Ovary (tissue), 10 donors: ENCODE measurements at places on chromosomes 7 and 10. TPM values are rescaled to one million over a fixed set of nuclear protein-coding genes. Genes with fewer than 3 reads are reported as not detected.

The NME8 gene
- not detected for total RNA-seq

DNA sequence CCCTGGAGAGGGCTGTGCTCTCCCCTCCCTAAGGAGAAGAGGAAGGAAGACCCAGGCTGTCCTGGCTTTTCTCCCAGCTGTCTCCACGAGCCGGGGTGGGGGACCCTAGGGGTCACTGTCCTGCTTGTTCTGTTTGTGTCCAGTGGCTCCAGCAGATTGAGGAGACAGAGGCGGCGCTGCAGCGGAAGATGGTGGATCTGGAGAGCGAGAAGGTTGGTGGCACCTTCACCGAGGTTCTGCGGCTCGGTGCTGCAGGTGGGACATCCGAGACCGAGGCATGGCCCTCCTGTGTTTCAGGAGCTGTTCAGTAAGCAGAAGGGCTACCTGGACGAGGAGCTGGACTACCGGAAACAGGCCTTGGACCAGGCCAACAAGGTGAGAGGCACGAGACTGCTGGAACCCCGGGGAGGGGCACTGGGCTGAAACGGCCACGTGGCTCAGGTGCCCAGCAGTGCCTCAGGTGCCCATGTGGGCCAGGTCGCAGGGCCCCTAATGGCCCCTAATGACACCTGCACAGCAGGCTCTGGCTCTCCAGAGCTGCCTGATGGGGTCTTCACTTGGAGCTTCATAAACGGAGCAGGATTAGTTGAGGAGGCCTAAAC is 33.0 kb upstream of the DPYSL4 start:
- no peak overlapping the region for H3K27ac ChIP-seq
- no peak overlapping the region for H3K4me3 ChIP-seq

GRCh38 chr7:73941836-73942551 is 81.0 kb downstream of the TMEM270 start:
- DNase-seq = no peak
- no peaks in the 10 kb centered on the region for H3K27me3 ChIP-seq
- H3K36me3 ChIP-seq = no peaks in the 10 kb centered on the region

- no peaks in the 10 kb centered on the region for H3K27me3 ChIP-seq
- no peak overlapping the region for H3K27ac ChIP-seq
- H3K36me3 ChIP-seq = no peaks in the 10 kb centered on the region
- no peaks in the 10 kb centered on the region for H3K4me1 ChIP-seq
- no peak for DNase-seq
Observed at GRCh38 chr10:58210160-58210559, 57.5 kb downstream of the IPMK start.

The BRAT1 gene
- total RNA-seq = 30.2 TPM

- DNase-seq = no peak
- H3K27ac ChIP-seq = no peak overlapping the region
- H3K4me3 ChIP-seq = no peak overlapping the region
- no peaks in the 10 kb centered on the region for H3K4me1 ChIP-seq
Observed at GRCh38 chr10:6516929-6517284, 63.2 kb downstream of the PRKCQ start.

DNA sequence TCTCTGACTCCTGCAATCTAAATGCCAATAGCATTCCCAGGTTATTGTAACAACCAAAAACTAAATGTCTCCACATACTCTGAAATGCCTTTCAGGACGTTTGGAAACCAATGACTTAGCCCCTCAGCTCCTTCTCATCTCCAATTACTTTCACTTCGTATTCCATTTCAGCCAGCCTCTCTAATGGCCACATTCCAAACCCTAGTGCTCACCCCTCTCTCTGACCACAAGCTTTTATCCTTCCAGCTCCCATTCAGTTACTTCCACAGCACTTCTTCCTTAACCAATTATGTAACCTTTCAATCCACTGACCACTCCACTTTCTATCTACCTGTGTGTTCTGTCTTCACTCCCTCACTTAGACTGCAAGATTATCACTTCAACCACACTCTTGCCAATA is 4.3 kb downstream of the NOC3L start:
- DNase-seq = no peak
- H3K36me3 ChIP-seq = no peaks in the 10 kb centered on the region
- no peak overlapping the region for H3K27ac ChIP-seq
- H3K4me3 ChIP-seq = no peak overlapping the region
- no peaks in the 10 kb centered on the region for H3K27me3 ChIP-seq
- H3K4me1 ChIP-seq = peaks cover 5% of the 10 kb centered on the region

DNA sequence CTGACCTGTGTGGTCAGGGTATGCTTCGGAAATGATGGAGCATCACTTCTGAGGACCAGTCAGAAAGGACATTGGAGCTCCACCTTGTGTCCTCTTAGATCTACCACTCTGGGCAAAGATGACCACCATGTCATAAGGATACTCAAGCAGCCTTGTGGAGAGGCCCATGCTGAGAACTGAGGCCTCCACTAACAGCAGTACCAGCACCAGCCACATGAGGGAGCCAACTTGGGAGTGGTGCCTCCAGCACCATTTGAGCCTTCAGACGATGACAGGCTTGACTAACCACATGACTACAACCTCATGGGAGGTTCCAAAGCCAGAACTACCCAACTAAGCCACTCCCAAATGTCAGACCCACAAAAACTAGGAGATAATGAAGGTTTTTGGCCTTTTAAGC is 116.0 kb downstream of the NPTX2 start:
- H3K36me3 ChIP-seq = no peaks in the 10 kb centered on the region
- no peaks in the 10 kb centered on the region for H3K4me1 ChIP-seq
- no peak for DNase-seq
- H3K27me3 ChIP-seq = no peaks in the 10 kb centered on the region
- no peak overlapping the region for H3K4me3 ChIP-seq

GRCh38 chr7:151623766-151624165 is 104.1 kb upstream of the RHEB start:
- no peaks in the 10 kb centered on the region for H3K36me3 ChIP-seq
- H3K27ac ChIP-seq = no peak overlapping the region
- H3K4me1 ChIP-seq = no peaks in the 10 kb centered on the region
- H3K4me3 ChIP-seq = no peak overlapping the region

DNA sequence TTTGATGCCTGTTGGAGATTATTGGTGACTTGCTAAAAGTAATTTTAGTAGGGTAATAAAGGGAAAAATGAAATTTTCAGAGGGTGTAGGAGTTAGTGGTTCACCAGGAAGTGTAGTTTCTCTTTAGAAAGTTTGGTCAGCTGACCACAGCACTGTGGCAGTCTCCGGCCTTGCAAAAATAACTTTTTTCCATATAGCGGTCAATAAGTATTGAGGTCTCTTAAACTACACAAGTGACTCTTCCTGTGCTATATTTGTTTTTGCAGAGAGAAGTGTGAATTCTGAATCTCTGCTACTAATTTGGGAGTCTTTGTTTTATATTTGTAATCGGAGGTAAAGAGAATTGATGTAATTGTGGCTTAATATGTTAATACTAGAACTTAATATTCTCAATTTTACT is 24.3 kb downstream of the PTPN12 start:
- peaks cover 7% of the 10 kb centered on the region for H3K4me1 ChIP-seq
- H3K4me3 ChIP-seq = no peak overlapping the region
- H3K27ac ChIP-seq = no peak overlapping the region
- H3K27me3 ChIP-seq = no peaks in the 10 kb centered on the region
- H3K36me3 ChIP-seq = no peaks in the 10 kb centered on the region
- no peak for DNase-seq

DNA sequence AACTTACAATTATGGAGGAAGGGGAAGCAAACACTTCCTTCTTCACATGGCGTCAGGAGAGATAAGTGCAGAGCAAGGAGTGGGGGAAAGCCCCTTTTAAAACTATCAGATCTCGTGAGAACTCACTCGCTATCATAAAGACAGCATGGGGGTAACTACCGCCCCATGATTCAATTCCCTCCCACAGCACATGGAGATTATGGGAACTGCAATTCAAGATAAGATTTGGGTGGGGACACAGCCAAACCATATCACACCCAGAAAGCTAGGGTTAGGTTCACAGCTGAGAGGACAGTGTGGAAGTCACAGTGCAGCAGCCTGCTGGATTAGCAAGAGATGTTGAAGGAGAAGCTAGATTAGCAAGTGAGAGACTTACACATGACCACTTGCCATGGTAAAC is 81.6 kb downstream of the CRTAC1 start:
- H3K36me3 ChIP-seq = no peaks in the 10 kb centered on the region
- no peak overlapping the region for H3K27ac ChIP-seq
- H3K4me1 ChIP-seq = no peaks in the 10 kb centered on the region
- H3K27me3 ChIP-seq = no peaks in the 10 kb centered on the region

The MMRN2 gene
- total RNA-seq = 13.2 TPM

The PNLIPRP3 gene
- total RNA-seq = not detected

- H3K4me1 ChIP-seq = peaks cover 4% of the 10 kb centered on the region
- no peaks in the 10 kb centered on the region for H3K27me3 ChIP-seq
- no peak overlapping the region for H3K27ac ChIP-seq
- no peak for DNase-seq
Observed at GRCh38 chr10:104258209-104258608, 3.5 kb downstream of the GSTO1 start.
